ENCODE measurements at places on chromosomes 16 and 17.

DNA sequence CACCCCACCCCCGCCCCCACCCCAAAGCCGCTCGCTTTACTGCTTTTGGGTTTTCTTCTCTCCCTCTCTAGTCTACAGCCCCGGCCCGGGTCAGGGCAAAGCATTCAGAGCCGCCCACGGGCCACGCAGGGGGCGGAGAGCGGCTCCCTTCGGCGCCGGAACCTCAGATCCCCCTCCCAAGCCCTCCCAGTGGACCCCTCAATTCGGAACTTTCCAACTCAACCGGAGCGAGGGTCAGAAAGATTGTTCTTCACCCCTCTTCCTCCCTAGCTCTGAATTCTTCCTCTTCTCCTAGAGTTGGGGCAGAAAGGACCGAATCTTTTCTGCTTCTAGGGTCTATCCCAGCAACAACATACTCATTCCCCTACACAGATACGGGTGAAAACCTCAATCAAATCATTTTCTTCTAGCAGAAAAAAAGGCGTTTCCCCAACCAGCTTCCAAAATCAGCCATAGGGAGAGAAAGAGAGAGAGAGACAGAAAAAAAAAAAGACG is 1.0 kb downstream of the HOXB2 start:
- DNase-seq: peak; percentile 36

DNA sequence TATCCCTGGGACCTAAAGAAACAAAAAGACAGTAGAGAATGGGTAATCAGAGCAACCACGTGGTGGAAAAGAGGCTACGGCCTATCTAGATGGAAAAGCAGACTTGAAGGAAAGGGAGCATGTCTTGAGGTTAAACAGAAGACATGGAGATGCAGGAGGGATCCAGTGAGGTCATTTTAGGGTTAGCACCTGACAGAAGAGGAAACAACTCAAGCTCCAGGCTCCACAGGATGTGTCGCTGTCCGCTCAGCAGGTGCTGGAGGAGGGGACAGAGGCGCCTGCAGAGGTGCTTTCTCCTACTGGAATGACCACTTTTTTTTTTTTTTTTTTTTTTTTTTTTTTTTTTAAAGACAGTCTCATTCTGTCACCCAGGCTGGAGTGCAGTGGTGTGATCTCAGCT is 47.5 kb upstream of the CLEC3A start:
- DNase-seq: no peak

DNA sequence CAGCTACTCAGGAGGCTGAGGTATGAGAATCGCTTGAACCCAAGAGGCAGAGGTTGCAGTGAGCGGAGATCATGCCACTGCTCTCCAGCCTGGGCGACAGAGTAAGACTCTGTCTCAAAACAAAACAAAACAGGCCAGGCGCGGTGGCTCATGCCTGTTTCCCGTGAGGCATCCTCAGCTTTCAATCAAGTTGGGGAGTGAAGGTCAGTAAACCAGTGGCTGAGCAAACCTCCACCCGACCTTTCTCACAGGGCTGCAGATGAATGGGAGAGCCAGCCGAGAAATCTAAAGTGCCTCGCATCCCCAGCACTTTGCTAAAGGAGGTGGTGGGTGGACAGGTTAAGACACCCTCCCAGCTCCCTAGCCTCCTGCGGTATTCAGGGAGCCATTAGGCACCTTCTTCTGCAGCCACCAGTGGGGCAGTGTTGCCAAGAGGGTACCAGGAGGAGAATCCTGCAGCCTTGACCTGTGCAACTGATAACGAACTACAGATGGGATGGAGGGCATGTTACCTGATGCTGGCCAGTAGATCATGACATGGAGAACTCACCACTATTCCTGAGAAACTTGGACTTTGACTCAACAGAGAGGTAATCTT is 59.0 kb downstream of the KPNA2 start:
- DNase-seq: no peak

DNA sequence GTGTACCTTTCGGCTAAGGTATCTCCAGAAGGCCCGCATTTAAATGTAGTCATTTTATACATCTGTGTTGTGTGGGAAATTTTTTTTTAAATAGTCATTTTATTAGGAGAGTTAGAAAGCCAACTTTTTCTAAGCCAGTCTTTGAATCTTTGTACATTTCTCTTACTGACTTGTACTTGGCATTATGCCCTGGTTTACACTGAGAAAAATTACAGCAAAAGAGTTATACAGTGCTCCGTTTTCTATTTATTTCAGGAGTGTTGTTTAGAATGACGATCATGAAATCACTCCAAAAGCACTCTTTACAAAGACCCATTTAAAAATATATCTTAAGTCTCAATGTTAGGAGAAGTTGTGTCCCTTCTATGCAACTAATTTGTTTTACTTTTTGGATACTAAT is 91.8 kb downstream of the CYB561 start:
- DNase-seq: no peak

- DNase-seq: no peak
Observed at GRCh38 chr17:31806921-31807320, 52.1 kb downstream of the COPRS start.

GRCh38 chr16:61721544-61721943 is 314.7 kb downstream of the CDH8 start:
- DNase-seq: no peak

DNA sequence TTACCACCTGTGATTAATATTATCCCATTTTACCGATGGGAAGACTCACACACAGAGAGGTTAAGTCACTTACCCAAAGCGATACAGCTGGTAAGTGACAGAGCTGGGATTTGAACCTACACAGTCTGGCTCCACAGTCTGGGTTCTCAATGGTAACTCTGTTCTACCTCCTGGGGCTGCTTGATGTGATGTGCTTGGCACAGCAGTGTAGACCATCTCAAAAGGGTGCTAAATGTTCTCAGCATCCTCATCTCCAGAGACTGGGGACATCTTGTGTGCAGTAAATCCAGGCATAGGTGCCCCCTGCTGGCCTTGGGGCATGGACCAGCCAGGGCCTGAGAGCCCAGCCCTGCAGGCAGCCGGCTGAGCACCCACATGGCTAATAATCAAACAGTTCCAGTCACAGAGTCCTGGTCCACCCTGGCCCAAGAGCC is 15.4 kb upstream of the KATNB1 start:
- peak; percentile 34 for DNase-seq

GRCh38 chr16:1834096-1834495 is 7.1 kb downstream of the FAHD1 start:
- DNase-seq: no peak

DNA sequence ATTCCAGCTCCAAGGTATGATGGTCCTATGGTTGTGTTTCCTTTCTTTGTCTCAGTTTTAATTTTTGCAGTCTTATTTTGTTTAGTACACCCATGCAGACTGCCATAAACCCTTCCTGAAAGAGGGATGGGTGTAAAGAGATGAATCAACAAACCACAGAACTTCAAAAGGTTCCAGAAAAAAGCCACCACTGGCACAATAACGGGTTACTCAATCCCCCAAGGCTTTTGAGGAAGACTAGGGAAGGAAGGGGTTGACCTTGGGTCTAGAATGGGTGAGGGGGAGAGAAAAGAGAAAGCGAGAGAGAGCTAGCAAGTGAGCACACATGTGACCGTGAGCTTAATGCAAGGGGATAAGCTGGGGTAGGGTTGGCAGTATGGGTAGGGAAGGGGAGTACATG is 168.1 kb downstream of the XYLT1 start:
- no peak for DNase-seq

- DNase-seq: no peak
Observed at GRCh38 chr16:2278956-2279800, 11.3 kb upstream of the RNPS1 start.

DNA sequence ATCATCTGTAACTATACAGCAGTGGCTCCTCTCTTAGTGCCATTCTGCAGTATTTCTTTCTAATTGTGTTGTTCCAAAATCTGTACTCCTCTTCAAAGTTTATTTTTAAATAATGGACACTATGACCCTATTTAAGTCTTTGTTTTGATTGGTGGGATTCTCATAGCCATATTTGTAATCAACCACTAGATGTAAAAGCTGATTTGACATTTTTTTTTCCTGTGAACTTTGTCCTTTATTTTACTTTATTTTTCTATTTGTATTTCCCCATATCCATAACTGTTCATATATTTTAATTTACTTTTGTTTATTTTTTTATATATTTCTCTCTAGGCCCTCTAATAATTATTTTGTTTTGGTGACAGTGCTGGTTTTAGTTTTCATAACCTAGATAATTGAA is 544.4 kb downstream of the KCNJ2 start:
- DNase-seq: no peak

- no peak for DNase-seq
Observed at GRCh38 chr17:78255953-78256706, 24.7 kb downstream of the TMEM235 start.

GRCh38 chr17:45312477-45313420 is 4.1 kb downstream of the MAP3K14 start:
- peak; percentile 42 for DNase-seq

- DNase-seq: no peak
Observed at GRCh38 chr16:11033629-11034420, 89.5 kb downstream of the CLEC16A start.

- no peak for DNase-seq
Observed at GRCh38 chr17:43655693-43656255, 5.9 kb downstream of the MEOX1 start.

DNA sequence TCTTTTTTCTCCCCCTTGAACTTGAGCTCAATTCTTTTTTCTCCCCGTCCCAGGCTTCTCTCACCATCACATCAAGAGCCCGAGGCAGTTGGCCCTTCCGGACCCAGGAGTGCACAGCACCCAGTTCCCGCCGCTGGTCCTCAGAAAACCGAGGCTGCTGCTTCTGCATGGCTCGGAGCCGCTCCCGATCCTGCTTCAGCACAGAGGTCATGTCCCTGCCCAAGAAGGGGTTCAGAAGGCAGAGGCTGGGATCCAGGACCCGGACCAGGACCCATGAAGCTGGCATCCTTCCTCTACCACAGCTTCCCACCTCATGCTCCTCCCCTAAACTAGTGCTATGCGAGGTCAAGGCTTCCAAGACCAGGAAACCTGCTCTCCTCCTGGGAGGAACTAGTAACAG is 10.5 kb downstream of the PER1 start:
- DNase-seq: no peak

Measured in thymus (tissue), 14 donors.